Amygdala (tissue), 56 donors: ENCODE measurements at places on chromosomes 12 and 14.

GRCh38 chr14:77088645-77089044 is 9.4 kb upstream of the CIPC start:
- DNase-seq = no peak

GRCh38 chr14:33488582-33488981 is 462.3 kb downstream of the EGLN3 start:
- no peak for DNase-seq

GRCh38 chr12:132923356-132923909 is 32.7 kb downstream of the ZNF605 start:
- DNase-seq = no peak

- no peak for DNase-seq
These were observed 88.6 kb downstream of the EPS8 start for GRCh38 chr12:15700595-15700994.

DNA sequence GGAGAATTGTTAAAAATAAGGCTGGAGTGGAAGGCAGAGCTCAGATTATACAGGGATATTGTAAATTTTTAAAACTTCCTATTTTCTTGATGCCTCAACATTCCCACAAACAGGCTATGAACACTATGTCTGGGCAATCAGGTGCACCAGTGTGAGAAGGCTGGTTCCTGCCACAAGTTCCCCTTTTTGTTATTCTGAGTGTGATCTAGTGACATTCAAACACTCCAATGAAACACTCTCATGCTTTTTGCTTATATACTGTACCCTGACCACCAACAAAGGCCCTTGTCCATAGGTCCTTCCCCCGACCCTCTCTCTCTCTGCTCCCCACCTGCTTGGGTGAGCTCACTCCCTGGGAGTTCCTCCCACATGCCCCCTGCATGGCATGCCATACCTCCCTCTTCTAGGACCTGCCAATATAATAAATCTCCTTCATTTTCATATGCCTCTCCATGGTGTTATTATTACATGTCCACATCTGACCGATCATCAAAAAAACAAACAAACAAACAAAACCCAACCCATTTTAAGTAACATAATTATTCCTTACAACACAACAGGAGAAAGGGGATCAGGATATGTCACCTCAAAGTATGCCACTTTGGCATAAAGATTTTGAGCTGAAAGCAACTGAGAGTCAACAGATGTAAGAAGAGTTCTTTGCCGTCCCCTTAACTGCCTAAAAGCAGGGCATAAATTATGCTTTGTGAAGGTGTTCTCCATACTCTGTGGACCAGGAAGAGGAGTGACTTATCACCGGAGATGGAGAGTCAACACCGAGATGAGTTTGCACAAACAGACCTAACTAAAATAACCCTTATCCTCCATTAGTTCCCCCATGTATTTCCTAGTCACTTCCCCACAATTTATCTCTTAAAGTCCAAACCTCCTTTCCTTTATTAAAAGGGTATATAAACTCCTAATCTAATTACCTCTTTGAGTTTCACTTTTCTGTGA is 42.5 kb upstream of the CATSPERB start:
- DNase-seq = no peak

- DNase-seq = no peak
These were observed 67.3 kb downstream of the DACT1 start for GRCh38 chr14:58705066-58705465.

DNA sequence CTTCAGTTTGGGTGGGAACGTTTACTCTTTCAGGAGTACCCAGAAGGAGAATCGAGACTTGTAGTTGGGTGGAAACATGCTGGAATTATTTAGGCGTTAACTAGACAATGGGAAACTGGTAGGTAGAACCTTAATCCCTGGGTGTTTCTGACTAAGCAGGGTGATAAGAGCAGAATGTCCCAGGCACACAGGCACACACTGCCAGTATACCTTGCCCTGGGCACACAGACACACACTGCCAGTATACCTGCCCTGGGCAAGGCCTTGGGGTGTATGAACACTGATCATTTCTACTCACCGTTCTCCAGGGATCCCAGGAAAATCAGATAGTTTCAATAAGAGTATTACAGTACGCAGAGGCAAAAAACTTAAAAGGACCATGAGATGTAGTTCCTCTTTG is 115.5 kb downstream of the SNAPC1 start:
- DNase-seq = no peak

- DNase-seq = no peak
These were observed 7.0 kb upstream of the RABGGTA start for GRCh38 chr14:24278424-24278823.

DNA sequence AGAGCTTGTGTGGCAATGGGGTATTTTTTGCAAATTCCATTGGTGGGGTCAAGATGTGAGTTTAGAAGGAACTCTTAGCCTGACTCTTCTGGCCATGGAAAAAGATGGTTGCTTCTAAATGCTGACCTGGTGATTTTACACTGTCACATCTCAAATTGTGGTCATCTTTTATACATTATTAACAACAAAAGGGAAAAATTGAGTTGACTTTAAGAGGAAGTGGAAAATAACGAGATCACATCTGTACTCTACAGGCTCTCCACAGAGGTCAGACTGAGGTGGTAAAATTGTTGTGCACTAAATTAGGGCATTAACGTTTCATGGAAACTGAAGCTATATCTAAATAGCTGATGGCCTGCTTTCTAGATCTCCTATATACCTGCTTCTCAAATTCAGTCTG is 44.7 kb downstream of the PTPN11 start:
- DNase-seq = no peak

GRCh38 chr14:92513204-92513965 is at the start of gene RIN3:
RIN3 (plus strand) TSS chr14:92513781; CDS start chr14:92513933, 152 bp downstream.
- DNase-seq = no peak

GRCh38 chr12:131121705-131122405 is 168.1 kb downstream of the ADGRD1 start:
- DNase-seq = no peak

DNA sequence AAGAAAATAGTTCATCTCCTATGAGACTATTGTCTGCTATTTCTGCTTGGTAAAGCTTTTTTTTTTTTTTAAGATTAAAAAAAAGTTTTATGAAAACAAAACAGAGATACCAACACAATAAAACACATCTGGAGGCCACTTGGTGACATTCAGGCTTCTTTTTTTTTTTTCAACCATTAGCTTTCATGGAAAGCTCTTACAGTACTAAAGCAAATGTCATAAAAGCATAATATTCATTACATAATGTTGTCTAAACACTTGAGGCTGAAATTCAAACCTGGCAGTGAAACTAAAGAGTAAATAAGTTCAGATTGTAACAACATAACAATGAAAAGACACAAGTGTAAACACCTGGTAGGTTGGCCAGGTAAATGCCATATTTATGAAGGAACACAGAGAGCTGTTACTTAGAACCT is 14.7 kb downstream of the PRICKLE1 start:
- DNase-seq = no peak

- DNase-seq = no peak
These were observed 121.2 kb upstream of the RTL1 start for GRCh38 chr14:101024686-101025085.

DNA sequence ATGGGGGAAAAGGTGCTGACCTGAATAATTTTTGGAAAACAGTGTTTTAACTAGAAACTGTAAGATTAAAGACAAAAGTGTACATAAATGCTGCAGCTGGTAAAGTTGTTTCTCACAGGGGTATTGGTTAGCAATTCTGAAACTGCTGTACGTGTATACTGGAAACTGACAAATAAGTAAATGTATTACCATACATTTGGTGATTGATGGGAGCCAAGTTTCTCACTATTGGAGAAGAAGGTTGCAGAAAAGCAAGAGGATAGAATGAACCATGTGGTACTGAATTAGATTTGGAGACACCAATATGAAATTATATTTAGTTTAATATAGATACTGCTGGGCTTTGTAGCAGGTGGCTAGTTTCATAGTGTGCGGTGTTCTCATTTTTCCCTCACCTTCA is 19.6 kb upstream of the FBXO33 start:
- no peak for DNase-seq

DNA sequence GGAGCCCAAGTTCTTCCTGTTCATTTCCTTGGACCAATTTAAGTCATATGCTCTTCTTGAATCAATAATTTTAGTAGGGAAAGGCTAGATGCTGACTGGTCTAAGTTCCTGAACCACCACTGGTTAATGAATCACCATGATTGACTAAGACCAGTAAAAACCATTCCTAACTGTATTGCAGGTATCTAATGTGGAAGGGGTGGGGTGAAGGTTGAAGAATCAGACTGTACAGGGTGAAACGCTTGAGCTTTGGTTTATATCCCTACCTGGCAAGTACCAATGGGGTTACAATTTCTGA is 100.1 kb downstream of the DYRK2 start:
- DNase-seq = no peak

- DNase-seq = no peak
These were observed 226.0 kb upstream of the PDE3A start for GRCh38 chr12:20142316-20142715.

- no peak for DNase-seq
These were observed 20.3 kb downstream of the KDM2B start for GRCh38 chr12:121560392-121561008.

DNA sequence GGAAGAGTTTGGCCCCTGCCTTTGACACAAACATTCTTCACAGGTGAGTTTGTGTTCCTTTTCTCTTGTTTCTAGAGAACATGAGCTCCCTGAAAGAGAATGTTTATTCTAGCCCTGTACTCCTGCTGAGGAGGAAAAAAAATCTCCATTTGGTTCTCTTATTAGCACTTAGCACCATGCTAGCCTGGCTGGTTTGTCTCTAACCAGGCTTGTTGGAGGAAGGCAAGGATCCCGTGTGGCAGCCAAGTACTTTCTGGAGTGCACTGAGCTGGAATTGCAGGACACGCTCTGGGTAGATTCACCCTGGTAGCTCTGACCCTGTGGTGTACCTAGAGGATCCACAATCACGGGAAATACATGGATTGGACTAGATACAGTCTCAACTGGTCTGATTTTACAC is 41.9 kb downstream of the KCNA1 start:
- no peak for DNase-seq

DNA sequence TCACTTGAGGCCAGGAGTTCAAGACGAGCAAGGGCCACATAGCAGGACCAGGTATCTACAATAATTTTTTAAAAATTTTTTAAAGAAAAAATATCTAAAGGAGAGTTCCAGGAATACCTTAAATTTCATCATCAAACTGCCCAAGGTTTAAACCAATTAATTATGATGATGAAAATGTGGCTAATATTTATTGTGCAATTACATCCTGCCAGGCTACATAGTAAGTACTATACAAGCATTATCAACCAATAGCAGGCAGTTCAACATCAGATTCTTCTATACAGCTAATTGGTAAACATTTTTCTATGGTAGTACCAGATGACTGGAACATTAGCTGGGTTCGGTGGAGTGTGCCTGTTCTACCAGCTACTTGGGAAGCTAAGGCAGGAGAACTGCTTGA is 24.4 kb downstream of the DENND5B start:
- DNase-seq = no peak

DNA sequence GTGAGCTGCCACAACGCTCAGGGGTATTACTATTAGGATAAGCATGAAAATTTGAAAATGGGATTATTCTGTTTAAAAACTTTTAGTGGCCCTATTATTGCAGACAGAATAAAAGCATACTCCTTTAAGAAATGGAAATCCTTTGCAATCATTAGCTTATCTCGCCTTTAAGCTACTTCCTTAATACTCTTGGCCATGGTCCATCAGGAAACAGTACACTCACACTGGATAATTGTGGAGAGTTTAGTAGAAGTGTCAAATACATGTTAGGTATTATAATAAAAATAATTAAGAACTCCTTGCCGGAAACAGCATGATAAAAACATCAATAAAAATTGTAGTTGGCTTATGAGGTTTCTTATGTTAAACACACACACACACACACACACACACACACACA is 100.4 kb upstream of the PPFIA2 start:
- DNase-seq = no peak

- no peak for DNase-seq
These were observed 59.5 kb downstream of the ARID2 start for GRCh38 chr12:45789025-45789424.

DNA sequence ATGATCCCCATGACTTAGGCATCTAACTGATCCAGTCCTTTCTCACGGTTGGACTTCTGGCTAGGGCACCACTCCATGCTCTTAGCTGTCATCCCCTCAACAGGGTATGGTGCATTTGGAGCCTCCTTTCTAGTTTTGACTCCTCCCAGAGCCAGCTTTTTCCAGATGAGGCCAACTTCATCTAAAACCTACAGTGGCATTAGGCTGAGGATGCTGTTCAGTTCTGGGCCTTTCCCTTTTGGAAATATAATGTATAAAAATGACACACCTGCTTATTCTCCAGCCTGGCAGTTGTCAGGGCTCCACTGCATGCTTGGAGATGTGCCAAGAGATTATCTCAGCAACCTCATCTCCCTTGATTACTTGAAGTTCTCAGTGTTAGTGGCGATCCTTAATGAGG is 239.7 kb downstream of the EMP1 start:
- DNase-seq = no peak
